Anterior cingulate cortex (tissue), 58 donors: ENCODE measurements at places on chromosomes 2 and 18.

DNA sequence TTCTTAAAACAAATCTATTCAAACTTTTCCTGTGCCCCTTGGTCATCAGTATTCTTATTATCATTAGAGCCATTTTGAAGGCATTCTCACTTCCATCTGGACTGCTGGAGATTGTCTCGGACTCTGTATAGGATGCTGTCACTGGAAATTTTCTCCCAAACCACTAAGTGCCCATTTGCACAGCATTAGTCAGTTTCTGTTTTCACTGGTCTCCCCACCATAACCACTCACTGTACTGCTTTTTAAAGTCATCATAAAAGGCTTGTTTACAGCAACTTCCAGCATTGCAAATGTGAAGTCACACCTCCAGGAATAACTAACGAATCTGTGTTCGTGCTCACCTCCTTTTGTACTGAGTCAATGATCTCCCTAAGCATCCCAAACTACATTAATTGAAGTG, 150.9 kb upstream of the SERTAD2 start:
- DNase-seq: no peak

DNA sequence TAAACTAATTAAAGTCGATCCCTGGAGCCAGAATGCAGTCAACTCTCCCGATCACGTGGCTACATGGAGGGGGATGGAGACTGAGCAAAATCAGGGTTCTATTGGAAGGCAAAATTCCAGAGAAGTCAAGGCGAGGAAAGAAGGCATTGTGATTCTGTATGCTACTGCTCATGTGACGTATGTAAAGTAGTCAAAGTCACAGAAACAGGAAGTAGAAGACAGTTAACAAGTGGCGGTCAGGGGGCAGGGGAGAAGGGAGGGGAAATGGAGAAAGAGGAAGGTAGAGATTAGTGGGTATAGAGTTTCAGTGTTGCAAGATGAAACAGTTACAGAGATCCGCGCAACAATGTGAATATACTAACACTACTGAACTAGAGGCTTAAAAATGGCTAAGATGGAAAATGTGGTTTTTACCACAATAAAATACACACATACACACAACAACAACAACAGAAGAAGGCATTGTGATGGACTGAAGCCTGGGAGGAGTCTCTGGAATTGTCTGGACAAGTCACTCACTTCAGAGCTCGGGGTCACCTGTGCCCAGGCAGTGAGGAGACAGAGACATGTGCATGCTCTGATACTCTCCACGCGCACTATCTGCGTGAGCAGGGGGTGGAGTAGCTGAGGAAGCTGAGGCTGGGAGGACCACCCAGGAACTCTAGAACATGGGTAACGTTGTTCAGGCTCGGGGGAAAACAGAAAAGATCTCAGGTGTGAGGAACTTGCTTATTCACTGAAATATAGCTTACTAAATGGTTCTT, 89.9 kb upstream of the CDCA7 start:
- DNase-seq: no peak

DNA sequence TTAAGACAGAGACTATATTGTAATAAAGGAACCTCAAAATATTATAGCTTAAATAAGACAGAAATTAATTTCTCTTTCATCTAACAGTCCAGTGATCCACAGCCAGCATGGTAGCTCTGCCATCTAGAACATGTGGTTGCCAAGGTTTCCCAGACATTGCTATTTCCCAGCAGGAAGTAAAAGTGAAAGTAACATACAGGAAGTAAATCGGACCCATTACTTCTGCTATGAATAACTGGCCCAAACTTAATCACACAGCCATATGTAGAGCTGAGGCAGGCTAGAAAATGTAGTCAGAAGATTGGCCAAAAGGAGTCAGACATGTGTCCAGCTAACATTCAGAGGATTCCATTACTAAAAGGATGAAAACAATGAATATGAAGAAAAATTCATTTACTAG, 71.0 kb downstream of the NOL4 start:
- no peak for DNase-seq

GRCh38 chr2:196275646-196276352, 104.4 kb upstream of the STK17B start:
- DNase-seq: no peak

DNA sequence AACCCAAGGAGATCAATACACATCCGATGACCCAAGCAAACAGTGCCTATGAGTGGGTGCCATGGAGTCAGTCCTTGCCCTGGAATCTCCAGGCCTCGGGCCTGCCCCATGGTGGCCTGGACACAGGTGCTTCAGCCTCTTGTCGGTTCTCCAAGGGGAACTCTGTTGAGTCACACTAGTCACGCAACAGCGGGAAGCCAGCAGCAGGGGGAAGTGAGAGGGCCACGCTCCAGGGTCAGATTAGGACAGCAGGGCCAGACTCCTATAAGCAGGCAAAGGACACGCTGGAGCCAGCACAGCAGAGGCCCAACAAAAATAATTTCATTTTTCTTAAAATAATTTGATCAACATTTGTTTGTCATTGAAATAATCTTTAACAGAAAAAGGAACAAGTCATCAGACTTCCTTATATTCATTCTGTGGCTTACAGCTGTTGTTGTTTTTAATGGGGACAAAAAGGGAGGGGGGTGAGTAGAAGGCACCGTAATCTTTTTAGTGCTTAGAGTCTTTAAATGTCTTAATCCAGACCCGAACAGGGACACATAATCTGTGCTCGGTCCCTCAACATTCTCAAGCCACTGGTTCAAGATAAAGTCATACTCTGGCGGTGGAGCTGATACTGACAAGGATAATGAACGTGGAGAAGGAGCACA, 16.4 kb upstream of the ARMC9 start:
- no peak for DNase-seq

DNA sequence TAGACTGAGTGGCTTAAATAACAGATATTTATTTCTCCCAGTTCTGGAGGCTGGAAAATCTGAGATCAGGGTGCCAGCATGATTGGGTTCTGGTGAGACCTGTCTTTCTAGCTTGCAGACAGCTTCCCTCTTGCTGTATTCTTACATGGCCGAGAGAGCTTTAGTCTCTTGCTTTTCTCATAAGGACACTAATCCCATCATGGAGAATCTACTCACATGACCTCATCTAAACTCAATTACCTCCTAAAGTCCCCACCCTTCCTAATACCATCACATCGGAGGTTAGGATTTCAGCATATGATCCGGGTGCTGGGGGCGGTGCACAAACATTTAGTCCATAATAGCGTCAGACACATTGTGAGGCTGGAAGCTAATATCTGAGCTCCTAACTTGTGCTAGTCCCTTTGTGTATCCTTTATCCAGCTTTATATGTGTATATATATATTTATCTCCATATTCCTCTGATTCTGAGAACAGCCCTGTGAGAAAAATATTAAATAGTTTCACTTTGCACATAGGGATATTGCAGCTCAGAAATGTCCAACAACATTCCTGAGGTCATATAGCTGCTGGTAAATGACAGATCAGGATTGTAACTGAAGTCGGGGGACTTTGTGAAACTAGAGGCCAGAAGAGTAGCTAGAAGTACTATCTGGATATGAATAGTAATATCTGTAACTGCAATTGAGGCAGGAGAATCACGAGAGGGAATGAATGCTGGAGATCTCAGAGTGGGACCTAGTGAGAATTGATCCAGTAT, 28.9 kb downstream of the MARCHF4 start:
- DNase-seq: no peak

DNA sequence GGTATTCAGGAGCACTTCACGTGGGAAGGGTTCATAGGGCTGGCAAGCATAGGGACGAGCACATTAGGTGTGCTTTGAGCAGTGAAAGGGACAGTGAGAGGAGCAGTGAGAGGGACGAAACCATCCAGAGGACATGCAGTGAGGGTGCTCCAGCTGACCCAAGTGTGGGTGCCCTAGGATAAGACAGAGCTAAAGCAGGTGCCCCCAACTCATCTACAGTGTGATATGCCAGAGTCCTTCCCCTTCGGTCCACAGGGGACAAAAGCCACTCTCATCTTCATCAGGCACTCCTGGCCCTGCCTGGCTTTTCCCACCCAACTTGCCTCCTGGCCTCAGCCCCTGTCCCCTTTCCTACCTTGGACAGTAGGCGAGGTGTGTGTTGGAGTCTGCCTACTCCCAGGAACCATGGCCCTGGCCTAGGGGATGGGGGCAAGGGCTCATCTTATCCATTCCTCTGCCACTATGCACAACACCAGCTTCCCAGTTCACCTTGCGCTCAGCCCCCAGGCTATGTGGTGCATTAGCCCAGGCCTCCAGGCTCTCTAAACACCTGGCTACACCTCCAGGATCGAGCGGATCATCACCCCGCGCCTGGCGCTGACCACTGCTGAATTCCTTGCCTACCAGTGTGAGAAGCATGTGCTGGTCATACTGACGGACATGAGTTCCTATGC, 16.1 kb upstream of the ANKRD53 start:
- DNase-seq: no peak

- no peak for DNase-seq
Observed at GRCh38 chr2:70923378-70924015, 12.2 kb upstream of the ATP6V1B1 start.

DNA sequence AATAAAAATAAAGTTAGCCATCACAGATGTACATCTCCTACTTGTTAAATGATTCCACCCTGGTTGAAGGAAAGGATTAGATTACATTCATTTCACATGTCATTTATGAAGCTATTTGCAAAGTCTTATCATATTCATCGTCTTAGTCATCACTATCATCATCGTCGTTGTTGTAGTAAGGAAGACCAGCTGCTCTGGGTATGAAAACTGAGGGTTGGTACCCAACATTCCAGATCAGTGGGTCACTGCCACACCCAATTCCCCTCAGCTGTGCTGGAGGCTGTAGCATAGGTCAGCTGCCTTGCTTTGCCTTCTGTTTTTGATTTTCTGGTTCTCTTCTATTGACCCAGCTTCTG, 20.9 kb upstream of the CCBE1 start:
- DNase-seq: no peak

DNA sequence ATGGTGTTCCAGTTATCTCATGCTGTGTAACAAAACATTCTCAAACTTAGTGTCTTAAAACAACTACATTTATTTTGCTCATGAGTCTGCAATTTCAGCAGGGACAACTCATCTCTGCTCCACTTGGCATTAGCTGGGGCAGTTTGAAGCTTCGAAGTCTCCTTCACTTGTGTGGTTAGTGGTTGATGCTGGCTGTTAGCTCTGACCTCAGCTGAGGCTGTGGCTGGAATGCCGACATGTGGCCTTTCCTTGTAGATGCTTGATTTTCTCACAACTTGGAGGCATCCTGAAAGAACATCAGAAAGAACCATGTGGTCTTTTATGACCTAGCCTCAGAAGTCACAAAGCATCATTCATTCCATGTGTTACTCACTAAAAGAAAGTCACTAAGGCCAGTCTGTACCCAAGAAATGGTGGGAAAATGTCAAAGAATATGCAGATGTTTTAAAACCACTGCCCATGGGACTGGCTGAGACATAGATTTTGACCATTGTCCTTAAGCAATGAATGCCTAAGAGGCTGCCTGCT, 3.8 kb upstream of the TMSB10 start:
- DNase-seq: no peak

- no peak for DNase-seq
Observed at GRCh38 chr2:24179683-24180082, 4.8 kb downstream of the FAM228A start.

DNA sequence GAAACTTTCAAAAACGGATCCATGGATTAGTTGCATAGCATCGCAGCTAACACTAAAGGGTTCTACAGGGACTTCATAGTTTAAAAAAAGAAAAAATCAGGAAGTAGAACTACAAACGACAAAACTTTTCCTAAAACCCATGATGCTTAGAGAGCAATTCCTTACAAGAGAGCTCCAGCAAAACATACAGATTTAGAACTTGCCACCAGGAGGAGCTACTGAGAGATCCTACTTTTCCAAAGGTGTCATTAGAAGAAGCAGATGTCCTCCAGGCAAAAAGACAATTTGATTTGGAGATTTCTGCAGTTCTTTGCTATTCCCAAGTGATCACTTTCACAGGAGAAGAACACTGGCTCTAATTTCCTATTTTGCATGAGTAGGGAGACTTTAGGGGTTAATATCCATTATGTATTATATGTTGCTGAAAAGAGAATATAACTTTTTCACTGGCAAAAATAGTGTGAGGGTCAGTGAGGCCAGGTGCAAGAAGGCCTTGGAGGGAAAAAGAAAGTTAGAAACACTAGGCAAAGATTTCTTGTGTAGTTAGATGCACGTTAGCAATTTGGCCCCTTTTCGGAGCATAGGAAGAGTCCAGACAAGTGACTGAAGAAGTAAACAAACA, 436.2 kb downstream of the SUCLG1 start:
- no peak for DNase-seq

DNA sequence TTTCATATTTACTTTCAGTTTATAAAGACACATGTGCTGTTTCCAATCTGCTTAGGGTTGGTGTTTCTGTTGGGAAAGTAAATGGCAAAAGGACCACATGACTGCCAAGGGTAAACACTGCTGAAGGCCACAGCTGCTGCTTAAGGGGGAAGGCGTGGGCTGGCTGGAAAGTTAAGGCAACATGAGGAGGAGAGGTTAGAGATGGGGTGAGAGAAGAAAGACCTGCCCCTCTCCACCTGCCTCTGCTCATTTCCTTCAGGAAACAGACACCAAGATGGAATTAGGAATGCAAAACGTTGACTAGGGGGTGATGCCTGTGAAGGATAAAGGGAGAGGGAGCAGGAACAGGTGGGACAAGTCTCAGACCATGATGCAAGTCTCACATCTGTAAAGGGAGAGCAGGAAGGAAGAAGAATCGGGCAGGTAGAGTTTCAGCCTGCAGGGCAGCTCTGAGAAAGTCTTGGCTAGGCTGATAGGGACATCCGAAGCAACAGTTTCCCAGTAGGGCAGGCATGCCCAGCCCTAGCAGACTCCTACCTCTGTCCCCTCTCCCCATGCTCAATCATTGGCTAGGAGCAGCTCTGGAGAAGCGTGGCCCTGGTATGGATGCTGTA, 86.0 kb downstream of the CDC42EP3 start:
- no peak for DNase-seq

GRCh38 chr2:11938196-11938595, 191.8 kb downstream of the LPIN1 start:
- DNase-seq: no peak

DNA sequence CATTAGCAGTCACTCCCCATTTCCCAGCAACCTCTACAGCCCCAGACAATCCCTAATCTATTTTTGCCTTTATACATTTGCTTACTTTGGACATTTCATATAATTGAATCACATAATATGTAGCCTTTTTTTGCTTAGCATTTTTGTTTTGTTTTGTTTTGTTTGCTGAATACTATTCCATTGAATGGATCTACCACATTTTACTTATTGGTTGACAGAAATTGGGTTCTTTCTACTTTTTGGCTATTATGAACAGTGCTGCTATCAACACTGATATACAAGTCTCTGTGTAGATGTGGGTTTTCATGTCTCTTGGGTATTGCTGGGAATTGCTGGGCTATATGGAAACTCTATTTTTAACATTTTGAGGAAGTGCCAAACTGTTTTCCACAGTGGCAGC, 7.6 kb downstream of the PTPN18 start:
- no peak for DNase-seq

GRCh38 chr2:201262718-201263117, 2.4 kb downstream of the CASP8 start:
- no peak for DNase-seq

GRCh38 chr18:73881396-73881917, 266.2 kb downstream of the FBXO15 start:
- no peak for DNase-seq

GRCh38 chr2:124318913-124319312, 293.8 kb downstream of the CNTNAP5 start:
- DNase-seq: no peak

- peak; percentile 57 for DNase-seq
Observed at GRCh38 chr18:58043491-58044369, at the start of gene NEDD4L. TSS of gene NEDD4L (plus strand) at chr18:58044226. CDS start at chr18:58044661, 435 bp downstream.

GRCh38 chr2:200810252-200810997, 1.3 kb upstream of the BZW1 start:
- DNase-seq: no peak
